Inflammatory macrophage treated with lipopolysaccharide for 1 hour (primary cell): ENCODE measurements at places on chromosomes 4 and X.
A peak's percentile ranks its signal among the peaks of the same experiment; 100 is the strongest.

DNA sequence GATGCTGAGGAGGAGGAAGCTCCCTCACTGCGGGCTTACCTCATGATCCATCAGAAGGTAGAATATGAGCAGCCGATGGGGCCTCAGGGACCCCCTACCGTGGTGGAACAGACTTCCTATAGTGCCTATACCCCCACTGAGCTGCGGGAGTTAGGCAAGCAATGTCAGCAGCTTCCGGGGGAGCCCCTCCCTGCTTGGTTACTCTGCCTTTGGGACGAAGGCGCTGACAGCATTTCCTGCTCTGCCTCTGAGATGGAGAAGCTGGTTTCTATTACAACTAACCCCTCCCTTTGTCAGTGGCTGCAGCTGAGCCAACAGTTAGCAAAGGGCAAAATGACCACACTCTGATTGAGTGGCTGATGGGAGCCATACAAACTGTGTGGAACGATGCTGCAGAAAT is 430.7 kb downstream of the IDS start:
- peak; percentile 2 for DNase-seq

GRCh38 chrX:46589977-46590723 is 16.6 kb downstream of the CHST7 start:
- DNase-seq: no peak

- DNase-seq: peak; percentile 27
These were observed 1.6 kb upstream of the LIN54 start for GRCh38 chr4:83012200-83012686.

GRCh38 chr4:10806953-10807645 is 122.5 kb upstream of the CLNK start:
- no peak for DNase-seq

GRCh38 chrX:108219949-108220601 is 128.5 kb downstream of the ATG4A start:
- DNase-seq: no peak

DNA sequence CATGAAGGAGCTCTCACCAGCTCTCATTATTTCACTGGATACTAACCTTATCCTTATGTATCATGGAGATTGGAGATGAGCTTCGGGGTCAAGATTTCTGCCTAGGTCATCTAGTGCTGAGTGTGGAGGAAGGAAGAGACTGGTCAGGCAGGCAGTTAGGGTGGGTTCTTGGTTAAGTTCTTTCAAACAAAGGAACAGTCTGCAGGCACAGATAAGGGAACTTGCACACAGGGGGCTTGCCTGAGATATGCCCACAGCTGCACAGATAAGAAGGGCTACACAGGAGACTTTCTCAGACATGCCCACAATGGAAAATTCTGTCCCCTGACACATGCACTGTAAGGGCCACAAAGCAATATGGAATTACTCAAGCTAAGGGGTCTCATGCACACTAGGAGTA is 904.1 kb downstream of the NLGN4X start:
- DNase-seq: no peak

DNA sequence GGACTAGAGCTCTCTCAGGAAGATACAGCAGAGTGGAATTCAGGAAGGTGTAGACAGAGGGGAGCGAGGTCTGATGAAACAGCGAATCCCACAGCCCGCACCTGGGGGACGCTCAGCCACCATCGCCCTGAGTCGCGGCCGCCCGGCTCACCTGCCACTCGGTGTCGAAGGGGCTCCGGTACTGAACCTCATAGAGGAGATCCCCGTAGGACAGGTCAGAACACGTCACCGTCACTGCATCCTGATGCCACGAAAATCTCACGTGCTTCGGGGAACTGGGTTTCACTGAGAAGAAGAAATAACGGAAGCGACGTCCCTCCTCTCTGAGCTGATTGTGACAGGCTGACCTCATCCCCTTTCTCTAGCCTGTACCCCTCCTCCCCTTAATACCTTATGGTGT is 10.2 kb downstream of the CRLF2 start:
- DNase-seq: no peak

DNA sequence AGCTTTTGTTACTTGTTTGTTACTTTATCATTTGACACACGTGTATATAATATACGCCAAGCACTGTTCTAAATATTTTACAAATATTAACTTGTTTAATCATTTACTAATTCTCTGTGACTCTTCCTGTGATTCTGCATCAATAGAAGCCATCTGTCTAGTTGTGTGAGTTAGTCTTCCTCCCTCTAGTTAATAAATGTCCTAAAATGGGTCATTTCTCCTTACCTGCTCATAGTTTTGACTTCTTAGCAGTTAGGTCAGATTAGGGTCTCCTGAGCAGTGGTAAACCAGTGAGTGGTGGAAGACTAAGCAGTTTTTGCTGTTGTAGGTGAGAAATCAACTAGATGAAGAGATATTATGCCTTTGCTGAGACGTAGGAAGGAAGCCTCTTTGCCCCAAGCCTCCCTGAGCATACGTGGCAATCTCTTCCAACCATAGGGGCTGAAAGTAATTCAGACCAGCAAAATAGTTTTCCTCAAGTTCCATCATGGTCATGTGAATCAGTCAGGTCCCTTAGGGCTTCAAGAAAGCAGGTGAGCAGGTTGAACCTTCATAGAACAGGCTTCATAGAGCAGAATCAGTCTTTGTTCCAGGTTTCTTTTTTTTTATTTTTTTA is 38.7 kb upstream of the THOC2 start:
- no peak for DNase-seq

GRCh38 chrX:77014377-77015372 is 432.5 kb upstream of the FGF16 start:
- DNase-seq: no peak

DNA sequence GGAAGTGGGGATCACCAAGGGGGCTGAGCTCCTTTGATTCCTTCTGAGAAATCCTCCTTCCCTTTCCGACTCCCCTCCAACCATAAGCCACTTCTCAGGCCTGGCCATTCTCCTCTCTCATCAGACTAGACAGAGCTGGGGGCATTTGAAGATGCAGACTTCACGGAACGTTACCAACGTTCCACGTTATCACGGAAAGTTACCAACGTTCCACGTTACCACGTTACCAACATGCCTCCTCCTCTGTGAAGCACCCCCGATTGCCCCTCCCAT is 85.4 kb upstream of the WWC2 start:
- DNase-seq: no peak

- DNase-seq: no peak
These were observed 26.8 kb upstream of the UGT2B4 start for GRCh38 chr4:69522554-69522953.

GRCh38 chr4:21792736-21793135 is 155.8 kb downstream of the KCNIP4 start:
- no peak for DNase-seq

- DNase-seq: peak; percentile 45
These were observed 84.3 kb upstream of the AFF2 start for GRCh38 chrX:148416142-148416541.

GRCh38 chr4:41366911-41367517 is 110.3 kb downstream of the UCHL1 start:
- DNase-seq: no peak

GRCh38 chr4:110002326-110002725 is 89.6 kb downstream of the EGF start:
- peak; percentile 25 for DNase-seq

DNA sequence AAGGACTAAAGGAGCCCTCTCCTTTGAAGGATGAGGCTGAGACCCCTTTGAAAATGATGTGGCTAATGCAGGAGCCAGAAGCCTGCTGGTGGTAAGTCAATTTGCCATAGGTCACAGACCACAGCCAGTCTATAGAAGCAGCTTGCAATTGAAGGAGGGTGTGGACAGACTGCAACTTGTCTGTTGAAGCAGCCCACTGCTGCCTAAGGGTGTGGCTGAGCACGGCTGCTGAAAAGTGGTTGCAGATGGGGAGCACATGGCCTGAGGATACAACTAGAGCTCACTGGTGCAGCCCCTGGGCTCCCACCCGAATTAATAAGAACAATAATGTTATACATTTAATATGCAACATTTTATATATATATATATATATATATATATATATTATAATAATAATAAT is 11.4 kb upstream of the EXOC1L start:
- no peak for DNase-seq

GRCh38 chrX:22803353-22803752 is 196.4 kb upstream of the DDX53 start:
- no peak for DNase-seq

DNA sequence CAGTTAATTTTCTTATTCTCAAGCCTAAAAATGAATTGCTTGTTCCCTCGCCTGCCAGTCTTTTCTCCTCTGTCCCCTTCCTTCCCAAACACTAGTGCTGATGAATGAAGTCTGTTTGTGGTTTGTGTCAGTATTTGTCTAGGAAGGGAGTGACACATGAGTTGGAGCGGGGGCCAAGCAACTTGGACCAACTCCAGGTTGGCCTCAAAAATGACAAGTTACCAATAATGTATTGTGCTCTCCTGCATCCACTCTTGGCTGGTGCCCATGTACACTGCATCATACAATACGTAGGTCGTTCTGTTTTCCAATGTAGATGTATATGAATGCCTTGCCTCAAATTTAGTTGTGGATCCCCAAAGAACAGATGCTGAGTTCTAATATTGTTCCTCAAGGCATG is 223.0 kb upstream of the GPC4 start:
- no peak for DNase-seq

GRCh38 chr4:178037459-178038214 is 595.4 kb upstream of the AGA start:
- no peak for DNase-seq

DNA sequence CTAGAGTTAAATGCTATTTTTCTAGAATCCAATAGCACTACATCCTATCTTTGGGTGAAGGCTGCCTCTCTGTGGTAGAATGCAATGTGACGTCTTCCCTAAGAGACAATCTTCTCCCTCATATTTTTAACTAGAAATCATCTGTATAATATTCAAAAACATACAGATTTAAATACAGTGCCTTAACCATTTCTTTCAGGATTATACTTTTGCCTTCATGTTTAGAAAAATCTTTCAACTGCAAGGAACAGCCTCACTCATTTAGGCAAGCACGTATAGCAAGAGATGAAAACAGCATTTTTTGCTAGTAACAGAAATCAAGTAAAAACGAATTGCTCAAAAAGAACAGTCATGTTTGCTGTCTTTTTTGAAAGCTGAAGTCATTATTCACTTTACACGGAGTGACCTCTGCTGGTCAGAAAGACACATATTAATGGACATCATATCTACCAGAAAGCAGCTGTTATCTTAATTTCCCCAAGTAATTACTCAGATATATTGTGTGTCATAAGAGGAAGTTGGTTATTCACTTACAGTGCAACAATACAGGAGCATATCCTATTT is 422.3 kb downstream of the STPG2 start:
- no peak for DNase-seq

DNA sequence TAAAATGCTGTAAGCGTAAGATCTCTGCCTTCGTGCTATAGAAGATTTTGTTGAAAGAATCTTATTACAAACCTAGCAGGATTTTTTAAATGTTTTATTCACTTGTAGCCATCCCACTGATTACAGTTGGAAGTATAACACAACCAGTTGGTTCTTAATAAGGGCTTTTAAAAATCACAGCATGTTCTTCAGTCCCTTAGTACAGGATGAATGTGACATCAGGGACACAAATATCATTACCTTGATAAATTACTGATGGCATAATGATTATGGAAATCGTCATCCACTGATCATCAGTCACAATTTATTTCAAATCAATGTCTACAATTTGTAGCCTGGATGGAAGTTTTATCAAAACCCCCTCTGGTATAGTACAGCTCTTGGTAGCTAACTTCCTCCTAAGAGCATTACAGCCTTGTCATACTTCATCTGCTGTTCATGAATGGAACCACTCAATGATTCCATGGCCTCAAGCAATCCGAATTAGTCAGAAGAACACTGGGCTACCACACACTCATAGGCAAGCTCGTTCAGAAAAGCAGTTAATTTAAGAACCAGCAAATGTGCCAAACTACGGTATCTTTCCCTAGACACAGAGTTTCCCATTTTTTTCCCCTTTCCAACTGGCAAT is 389.2 kb upstream of the TENM3 start:
- no peak for DNase-seq

- DNase-seq: no peak
These were observed 213.3 kb downstream of the GLUD2 start for GRCh38 chrX:121260596-121261240.
